ENCODE measurements at places on chromosomes 11 and 22. TPM values are rescaled to one million over a fixed set of nuclear protein-coding genes. Genes with fewer than 3 reads are reported as not detected.
A peak's percentile ranks its signal among the peaks of the same experiment; 100 is the strongest.

TPCN2 gene
- 28.0 TPM for total RNA-seq

DNA sequence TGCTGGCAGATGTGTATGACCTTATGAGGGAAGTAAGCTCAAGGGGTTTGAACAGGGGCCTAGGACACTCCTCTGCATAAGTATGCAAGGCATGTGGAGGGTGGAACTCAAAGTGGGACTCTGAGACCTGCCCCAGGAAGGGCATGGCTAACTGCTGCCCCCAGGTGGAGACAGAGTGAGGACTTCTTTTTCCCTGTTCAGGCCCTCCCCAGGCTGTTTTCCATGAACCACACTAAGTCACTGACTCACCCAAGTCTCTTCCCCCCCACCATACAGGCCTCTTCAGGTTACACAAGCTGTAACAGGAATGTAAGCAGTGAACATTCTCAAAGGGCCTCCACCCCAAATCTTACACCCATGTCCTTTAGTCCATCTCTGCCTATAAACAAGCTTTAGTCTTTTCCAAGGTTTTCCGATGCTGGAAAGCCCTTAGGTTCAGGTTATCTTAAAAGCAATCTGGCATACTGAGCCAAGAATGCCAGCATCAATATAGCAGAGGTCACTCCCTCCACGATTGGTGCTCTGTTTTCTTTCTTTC is 13.1 kb downstream of the EEF1G start:
- DNase-seq, result peak; percentile 83

RBX1 gene
- total RNA-seq, result 45.6 TPM

DNA sequence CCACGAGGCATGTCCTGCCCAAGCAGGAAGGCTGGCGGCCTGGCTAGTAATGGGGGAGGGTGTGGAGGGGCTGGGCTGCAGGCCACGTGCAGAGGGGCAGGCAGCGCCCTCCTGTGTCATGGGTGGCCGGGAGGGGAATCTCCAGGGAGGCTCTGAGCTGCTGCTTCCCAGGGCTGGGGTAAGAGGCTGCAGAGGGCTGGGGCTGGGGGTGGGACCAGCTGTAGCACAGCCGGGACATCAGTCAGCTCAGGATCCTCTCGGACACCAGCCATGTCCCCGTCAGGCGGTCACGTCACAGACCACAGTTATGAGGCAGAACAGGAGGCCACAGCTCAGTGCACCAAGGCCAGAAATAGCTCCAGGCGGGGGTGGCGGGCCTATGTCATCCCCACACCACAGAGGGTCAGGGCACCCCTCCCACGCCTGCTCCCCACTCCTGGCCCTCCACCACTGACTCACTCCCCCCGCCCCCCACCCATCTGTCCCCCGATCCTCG is 21.1 kb downstream of the RTN4R start:
- no peak for DNase-seq

GRCh38 chr11:16252373-16252772 is 104.0 kb downstream of the SOX6 start:
- DNase-seq, result no peak

DNA sequence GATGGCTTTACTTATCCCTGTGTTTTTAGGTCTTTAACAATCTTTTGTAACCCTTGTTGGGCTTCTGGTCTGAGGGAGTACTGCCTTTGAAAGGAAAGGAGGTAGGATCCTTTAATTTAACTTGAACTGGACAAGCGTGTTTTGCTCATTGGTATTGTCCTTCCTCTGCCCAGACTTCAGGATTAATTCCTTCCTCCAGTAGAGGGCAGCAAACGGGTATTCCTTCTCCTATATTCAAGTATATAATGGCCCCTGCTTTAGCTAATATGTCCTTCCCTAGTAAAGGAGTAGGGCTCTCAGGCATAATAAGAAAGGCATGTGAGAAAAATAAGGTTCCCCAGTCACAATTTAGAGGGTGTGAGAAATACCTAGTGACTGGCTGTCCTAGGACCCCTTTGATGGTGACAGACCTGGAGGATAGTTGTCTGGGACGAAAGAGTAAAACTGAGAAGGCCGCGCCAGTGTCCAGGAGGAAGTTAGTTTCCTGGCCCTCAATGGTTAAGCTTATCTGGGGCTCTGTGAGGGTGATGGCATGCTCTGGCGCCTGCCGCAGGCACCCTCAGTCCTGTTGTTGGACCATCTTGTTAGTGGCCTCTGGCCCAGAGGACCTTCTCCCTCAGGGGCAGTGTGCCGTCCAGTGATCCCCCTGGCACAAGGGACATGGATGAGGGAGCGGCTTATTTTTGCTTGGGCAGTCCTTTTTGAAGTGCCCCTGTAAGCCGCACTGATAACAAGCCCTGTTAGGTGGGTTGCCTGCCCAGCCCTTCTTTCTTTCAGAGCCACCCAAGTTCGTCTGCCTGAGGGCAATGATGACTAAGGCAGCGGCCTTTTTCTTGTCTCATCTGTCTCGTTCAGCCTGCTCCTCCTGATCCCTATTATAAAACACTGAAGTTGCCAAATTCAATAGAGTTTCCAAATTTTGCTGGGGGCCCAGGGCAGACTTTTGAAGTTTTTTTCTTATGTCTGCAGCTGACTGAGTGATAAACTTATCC is 51.8 kb downstream of the C11orf71 start:
- DNase-seq, result no peak

DNA sequence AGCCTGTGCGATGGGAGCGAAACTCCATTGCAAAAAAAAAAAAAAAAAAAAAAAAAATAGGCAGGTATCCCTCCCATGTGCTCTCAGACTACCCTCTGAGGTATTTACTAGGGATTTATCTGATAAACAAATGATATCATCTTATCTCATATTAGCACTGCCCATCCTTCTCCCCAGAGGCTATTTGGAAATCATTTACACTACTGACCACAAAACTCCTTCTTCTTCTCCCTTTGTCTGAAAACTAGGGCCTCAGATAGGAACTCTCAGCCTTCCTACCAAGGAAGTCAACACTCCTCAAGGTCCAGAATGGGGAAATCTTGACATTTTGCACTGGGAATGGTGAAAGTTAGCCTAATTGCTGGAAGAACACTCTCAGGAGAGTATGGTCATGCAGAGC is 46.4 kb downstream of the LARGE2 start:
- DNase-seq, result no peak

LYVE1 gene
- total RNA-seq, result 83.4 TPM

DNA sequence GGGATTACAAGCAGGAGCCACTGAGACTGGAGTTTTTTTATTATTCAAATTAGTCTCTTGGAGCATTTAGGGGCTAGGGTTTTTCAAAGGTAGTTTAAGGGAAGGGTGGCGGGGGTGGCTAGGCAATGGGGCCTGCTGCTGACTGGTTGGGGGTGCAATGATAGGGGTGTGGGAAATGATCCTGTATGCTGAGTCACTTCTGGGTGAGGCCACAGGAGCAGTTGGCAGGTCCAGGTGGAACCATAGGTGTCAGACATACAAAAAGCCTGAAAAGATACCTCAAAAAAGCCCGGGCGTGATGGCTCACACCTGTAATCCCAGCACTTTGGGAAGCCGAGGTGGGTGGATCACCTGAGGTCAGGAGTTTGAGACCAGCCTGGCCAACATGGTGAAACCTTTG is 13.7 kb downstream of the MTFP1 start:
- DNase-seq, result no peak

- no peak for DNase-seq
Observed at GRCh38 chr11:128246364-128246801, 341.0 kb downstream of the ETS1 start.

DNA sequence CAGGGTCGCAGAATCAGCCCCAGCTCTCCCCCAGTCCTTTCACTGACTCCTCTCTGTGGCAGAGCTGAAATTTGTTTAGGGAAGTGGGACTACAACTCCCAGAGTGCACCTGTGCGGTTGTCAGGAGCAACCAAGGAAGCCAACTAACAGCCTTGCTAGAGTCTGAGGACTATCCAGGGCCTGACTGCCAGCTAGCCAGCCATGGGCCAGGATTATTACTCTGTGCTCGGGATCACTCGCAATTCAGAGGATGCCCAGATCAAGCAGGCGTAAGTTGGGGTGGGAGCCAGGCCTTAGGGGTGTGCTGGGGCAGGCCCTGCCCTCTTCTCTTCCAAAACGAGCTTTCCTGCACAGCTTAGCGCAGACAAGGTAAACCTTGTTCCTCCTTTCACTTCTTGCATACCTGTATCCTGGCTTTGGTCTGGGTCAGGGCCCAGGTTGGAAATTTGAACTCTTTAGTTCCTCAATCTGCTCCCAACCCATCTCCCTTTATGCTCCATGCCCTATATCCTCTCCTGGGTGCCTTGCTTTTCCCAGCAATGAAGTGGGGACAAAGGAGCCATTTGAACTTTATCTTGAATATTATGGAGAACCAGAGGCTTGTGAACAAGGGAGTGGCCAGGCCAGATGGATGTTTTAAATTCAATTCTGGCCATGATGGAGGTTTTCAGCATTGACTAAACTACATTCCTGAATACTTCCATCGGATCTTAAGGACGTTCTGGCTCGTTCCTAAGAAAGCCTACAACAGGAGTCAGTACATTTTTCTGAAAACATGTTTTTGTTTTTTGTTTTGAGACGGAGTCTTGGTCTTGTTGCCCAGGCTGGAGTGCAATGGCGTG is at the start of gene DNAJB13:
DNAJB13 (plus strand) TSS at position 158 of the 842 bp plus-strand sequence; CDS start at position 202, 44 bp downstream.
- DNase-seq, result no peak

HMOX1 gene
- 912 TPM for total RNA-seq

DNA sequence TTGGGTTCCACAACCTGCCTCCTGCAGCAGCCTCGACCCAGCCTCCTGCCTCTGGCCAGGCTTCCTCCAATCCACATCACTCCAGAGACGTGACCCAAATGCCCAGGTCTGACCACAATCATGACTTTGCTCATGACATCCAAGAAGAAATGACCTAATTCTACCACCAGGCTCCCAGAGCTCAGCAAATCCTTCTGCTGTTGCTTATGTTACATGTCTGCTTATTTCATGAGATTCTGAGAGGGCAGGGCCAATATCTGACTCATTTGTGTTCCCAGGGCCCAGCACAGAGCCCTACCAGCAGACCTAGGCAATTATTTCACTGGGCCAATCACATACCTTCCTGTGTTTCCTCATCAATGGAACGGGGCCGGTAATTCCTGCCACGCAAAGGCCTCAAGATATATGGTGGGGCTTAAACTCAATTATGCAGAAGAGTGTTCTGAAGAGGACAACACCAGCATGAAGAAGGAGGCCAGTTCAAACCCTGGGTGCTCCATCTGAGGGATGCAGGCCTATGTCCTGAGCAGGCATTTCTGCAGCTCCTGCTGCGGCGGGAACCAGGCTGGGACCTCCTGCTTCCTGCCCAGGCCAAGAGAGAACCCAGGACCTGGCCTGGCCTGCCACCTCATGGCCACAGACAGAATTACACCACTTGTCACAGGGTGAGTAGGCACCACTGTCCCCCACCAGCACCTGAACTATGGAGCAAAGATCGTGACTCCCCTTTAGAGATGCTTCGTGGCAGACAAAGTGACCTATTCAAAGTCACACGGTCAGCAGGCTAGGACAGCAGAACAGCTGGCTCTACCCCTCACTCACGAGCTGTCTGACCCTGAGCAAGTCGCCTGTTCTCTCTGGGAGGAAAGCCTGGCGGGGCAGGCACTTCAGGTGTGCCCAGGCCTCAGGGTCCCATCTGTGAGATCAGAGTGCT is 5.9 kb downstream of the CENPM start:
- DNase-seq, result peak; percentile 95

TPBGL gene
- total RNA-seq, result not detected

MMP13 gene
- not detected for total RNA-seq

DNA sequence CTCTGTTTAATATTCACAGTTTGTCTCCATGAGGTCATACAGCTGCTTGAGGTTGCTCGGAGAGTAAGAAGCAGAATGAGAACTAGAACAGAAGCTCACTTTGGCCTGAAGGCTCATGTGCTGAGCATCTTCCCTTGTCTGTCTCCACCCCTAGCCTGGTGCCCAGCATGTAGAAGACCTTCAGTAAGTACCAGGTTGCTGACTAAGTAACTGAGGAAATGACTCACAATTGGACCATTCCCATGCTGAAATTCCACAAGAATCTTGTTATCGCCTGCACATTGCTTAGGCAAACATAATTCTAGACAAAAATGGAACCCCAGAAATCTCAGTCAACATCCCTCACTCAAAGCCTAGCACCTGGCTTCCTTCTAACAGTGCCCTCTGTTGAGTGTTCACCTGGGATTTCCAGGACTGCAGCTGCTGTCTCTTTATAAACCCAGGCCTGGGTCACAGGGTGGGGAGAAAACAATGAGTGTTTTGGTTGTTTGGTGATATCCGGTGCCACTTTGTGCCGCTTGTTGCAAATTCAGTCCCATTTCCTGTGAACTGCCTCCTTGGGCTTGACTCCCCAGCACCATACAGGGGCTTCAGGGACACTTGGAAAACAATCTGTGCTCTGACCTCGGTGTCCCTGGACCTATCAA is 406.8 kb downstream of the ETS1 start:
- no peak for DNase-seq

DNA sequence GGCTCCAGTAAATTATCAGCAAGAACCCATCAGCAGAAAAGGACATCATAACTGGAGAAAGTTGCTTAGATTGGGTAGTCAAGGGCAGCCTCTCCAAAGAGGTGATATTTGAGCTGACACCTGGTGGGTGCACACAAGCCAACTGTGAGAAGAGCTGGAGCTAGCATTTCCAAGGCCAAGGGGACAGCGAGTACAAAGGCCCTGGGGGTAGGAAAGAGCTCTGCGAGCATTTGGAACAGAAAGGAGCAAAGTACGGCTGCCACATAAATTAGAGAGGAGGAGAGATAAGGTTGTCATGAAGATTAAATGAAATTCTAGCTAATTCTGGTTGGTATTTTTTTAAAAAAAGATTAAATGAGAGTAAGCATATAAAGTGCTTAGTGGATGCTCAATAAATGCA is 21.7 kb upstream of the SMCO4 start:
- DNase-seq, result no peak

- DNase-seq, result peak; percentile 21
Observed at GRCh38 chr22:47187176-47187957, 424.9 kb downstream of the TBC1D22A start.

LMF2 gene
- 74.1 TPM for total RNA-seq

CD82 gene
- 131 TPM for total RNA-seq

DNA sequence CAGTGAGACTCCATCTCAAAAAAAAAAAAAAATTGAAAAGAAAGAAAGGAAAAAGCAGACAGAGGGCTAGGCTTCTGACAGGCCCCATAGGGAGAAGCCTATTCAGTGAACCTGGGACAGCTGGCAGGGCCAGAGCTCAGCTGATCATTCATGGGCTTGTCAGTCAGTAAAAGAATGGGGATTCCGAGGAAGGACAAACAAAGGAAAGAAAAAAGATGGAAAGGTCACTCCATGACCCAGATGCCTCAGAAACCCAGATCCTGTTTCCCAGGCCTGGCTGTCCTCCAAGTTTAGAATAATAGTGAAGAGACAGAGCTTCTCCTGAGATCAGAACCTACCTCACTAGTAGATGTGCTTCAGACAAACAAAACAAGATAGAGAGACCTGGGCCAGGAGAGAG is 34.3 kb upstream of the ASPHD2 start:
- no peak for DNase-seq
